ENCODE measurements at places on chromosomes 12 and 14. TPM values are rescaled to one million over a fixed set of nuclear protein-coding genes. Genes with fewer than 3 reads are reported as not detected.

MYRFL gene
- total RNA-seq, result 0.78 TPM

SLC5A8 gene
- 1.4 TPM for total RNA-seq

NXPH4 gene
- total RNA-seq, result 0.78 TPM

- DNase-seq, result peak; percentile 67
Measured at GRCh38 chr14:50038398-50039119, 77.8 kb downstream of the VCPKMT start.

- DNase-seq, result no peak
Measured at GRCh38 chr14:74519316-74520074, 25.9 kb downstream of the ISCA2 start.

DNA sequence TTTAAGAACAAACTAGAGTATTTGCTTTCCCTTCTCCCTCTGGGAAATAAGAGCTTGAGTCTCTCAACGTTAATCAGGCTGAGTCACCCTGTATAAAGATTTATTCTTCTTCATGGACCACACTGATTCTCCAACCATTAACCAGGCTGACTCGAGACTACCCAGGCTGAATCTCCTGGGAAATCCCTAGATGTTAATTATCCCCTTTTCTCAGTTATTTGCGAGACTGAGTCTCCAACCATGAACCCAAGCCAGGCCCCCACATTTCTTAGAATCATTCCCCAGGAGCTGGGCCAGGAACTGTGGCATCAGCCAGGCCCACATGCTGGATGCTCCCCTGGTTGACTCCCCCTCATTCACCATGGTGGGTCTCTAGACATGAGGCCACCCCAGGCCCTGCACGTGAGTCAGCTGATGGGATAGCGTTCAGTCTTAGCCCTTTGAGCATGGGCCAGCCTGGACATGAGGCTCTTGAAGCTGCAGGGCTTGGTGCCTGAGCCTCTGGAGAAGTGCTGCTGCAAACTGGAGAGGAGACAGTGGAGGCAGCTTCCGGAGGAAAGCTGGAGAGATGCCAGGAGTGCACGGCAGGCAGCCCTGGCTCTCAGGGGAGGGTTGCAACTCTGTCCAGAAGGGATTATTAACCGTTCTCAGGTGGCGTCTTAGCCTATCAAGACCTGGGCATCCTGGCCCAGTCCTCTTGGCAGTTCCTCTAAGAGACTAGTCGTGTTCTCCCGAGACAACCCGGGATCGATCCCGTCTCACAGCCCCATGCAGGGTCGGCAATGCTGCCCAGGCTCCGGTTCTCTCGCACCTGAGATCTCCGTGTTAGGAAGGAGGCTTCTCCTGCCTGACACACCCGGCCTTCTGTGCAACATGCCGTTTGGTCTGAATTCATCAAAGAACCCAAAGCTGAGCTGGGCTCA lies 296.6 kb downstream of the ADGRD1 start:
- no peak for DNase-seq

DNA sequence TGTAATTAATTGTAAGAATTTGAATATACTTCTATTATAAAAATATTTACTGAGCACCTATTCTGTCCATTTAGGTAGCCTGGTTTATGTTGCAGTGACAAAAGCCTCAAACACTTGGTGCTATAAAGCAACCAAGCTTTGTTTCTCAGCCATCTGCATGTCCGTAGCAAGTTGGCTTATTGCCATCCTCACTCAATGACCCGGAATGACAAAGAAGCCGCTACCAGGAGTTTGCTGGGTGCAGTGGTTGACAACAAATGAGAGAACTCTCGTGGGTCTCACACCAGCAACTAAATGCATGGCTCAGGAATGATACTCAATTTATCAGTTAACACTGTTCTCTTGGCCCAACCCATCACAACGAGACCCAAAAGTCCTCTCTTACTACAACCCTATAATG lies 553.1 kb downstream of the DIO2 start:
- no peak for DNase-seq

GRCh38 chr12:82758749-82759330 lies 72.1 kb downstream of the TMTC2 start:
- no peak for DNase-seq

- no peak for DNase-seq
Measured at GRCh38 chr14:78904094-78904493, 733.9 kb downstream of the NRXN3 start.

GRCh38 chr12:3218228-3219171 lies 141.3 kb downstream of the TSPAN9 start:
- DNase-seq, result peak; percentile 38

- no peak for DNase-seq
Measured at GRCh38 chr12:812950-813349, 60.6 kb downstream of the WNK1 start.

DNA sequence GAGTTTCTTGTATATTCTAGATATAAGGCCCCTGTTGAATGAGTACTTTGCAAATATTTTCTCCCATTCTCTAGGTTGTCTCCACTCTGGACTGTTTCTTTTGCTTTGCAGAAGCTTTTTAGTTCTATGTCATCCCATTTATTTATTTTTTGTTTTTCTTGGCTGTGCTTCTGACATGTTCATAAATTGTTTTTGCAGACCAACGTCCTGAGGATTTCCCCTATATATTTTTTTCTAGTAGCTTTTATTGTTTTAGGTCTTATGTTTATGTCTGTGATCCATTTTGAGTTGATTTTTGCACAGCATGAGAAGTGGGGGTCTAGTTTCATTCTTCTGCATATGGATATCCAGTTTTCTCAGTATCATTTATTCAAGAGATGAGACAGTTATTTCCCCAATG lies 70.4 kb upstream of the BTG1 start:
- DNase-seq, result no peak

- DNase-seq, result no peak
Measured at GRCh38 chr12:120849765-120850164, 54.4 kb downstream of the SPPL3 start.

Measured in occipital lobe (tissue), 3 donors.